ENCODE measurements at places on chromosomes 4 and X.

- no peak for DNase-seq
These were observed 2.2 kb upstream of the HTR2C start for GRCh38 chrX:114581528-114582263.

DNA sequence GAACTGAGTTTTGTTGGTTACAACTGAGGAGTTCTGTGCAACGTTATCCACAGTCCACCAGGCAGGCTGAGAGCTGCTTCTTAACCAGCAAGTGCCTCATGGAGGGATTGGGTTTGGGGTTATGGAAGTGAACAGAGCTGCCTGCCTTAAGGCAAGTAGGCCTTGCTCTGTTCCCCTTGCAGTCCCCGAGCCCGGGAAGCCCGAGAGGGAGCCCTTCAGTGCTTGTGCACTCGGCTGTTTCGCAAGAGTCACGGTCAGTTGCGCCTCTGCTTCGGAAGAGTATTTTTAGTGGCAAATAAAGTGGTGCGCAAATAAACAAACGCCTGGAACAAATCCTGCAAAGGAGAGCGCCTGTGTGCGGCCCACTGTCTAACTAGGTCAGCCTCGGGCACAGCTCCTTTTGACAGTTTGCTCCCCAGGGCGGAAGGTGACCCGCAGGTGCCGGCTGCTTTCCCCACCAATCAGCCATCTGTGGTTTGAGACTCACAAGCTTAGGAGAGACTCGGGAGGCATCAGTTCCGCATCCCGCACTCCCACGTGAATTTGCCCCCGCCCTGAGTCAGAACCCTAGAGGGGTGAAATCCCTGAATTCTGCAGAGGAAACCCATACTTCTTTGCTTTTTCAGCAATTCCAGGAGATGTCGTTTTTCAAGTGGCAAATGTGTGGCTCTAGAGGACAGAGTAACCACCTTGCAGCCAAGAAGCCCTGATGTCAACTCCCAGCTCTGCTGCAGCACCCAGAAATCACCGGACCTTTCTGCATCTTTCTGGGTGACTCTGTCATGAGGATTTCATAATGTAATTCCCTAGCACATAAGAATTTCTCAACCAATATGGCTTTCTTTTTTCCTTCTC, 56.8 kb downstream of the LGI2 start:
- no peak for DNase-seq

DNA sequence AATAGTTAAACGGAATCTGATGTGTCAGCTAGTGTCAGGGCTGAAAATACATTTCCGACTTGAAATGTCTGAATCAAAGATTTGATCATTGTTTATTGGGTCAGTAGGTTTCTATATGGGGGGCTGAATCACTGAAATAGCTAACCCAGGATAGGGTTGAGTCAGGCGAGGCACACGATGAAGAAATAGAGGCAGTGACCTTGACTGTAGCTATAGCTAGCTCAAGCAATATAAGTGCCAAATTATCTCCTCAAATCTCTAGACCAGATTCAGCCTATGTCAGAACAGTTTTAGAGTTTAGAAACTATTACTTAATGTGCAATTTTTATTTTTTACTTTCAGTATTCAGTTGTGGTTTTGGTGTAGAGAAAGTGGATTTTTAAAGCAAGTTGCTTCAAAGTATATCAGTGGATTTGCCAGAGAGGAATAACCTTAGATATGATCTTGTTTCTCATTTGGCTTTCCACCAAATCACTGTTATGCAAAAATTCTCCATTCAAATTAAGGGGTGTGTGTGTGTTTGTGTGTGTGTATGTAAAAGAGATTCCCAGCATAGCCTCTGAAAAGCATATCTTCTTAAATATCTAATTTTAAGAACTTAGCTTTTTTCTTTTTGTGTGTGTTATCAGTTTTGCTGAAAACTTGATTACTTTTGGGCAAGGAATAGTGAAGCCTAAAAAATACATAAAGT, 100.3 kb upstream of the RPL34 start:
- no peak for DNase-seq

- no peak for DNase-seq
These were observed 88.6 kb downstream of the MAML3 start for GRCh38 chr4:140065393-140065792.

DNA sequence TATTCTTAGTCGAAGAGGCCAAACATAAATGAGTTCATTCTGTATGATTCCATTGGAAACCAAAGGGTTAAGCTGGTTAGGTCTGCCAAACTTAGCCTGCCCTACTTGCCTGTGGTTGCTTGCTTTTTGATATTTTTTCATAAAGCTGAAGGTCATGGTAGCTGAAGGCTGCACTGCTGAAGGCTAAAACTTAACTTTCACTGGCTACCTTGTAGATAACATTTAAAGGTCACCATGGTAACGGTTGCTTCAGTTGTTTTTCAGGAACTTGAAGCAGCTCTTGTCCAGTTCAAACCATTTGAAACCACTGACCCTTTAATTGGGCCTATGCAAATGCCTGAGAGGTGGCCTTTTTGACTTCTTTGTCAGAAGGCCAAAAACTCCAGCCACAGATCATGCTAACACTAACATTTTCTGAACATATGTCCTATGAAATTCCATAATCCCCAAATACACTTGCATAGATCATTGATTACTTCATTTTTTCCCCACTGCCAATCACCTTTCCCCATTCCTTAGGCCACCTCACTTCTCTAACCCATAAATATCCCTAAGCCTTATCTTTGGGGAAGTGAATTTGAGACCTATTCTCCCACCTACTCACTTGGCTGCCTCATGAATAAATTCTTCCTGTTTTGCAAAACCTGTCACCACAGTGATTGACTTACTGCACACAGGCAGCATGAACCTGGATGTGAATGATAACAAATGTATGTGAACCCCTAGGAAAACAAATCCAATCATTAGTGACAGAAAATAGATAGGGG, 10.7 kb upstream of the SMIM10L2A start:
- DNase-seq, result no peak

DNA sequence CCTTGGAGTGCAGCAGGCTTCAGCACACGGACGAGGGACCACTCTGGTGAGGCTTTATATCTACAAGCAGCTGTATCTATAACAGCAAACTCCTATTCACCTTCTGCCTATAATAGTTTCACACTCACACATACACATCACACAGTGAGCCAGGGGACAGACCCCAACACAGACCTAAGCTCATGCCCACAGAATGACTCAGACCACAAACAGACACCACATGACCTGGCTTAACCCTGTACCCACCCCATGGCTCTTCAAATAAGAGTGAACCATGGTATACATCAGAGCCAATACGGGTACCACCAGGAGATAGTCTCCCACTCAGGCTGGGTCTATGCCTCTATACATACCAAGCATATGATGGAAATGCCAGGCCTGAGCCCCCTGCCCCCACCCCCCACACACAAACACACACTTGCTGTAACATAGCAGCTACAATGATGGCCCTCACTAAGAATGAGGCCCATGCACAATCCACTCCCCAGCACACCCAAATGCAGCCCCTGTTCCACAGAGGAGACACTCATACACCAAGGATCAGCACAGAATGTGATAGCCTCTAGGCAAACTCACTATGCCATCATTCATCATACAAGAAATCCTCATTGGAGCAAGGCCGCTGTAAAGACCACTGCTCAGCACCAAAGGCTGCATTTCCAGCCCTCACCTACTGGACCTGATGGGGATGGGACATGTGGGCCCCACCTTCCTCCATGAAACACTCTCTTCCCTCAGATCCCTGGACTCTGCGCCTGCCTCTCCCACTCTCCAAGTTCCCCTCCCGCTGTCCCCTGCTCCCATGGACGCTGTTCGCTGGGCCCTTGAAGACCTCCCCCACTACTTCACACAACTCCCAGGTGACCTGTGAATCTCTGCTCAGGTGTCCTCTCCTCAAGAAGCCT, 62.1 kb upstream of the XIAP start:
- no peak for DNase-seq

GRCh38 chr4:87679449-87680169, 29.5 kb downstream of the DMP1 start:
- DNase-seq, result peak; percentile 88

- peak; percentile 66 for DNase-seq
These were observed 550.9 kb upstream of the BOD1L1 start for GRCh38 chr4:14178421-14178820.

- peak; percentile 77 for DNase-seq
These were observed 35.5 kb upstream of the SORBS2 start for GRCh38 chr4:185847352-185848097.

- DNase-seq, result no peak
These were observed 206.0 kb upstream of the SLC7A11 start for GRCh38 chr4:138448169-138448568.

DNA sequence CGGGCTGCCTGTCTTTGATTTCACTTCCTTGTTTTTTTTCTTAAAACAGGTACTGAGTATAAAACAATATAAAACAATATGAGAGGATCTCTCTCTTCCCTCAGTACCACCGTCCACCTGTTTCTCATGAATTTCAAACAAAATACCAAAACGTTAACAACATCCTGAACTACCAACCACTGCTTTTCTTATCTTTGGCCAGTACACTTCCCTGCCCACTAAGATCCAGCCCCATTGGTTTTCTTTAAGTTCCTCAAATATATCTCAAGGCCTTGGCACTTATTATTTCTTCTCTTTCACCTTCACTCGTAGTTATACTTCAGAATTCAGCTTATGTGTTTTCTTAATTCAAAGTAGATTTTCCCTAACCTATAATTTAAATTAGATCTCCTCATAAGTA, 370.2 kb upstream of the GRIA3 start:
- no peak for DNase-seq

DNA sequence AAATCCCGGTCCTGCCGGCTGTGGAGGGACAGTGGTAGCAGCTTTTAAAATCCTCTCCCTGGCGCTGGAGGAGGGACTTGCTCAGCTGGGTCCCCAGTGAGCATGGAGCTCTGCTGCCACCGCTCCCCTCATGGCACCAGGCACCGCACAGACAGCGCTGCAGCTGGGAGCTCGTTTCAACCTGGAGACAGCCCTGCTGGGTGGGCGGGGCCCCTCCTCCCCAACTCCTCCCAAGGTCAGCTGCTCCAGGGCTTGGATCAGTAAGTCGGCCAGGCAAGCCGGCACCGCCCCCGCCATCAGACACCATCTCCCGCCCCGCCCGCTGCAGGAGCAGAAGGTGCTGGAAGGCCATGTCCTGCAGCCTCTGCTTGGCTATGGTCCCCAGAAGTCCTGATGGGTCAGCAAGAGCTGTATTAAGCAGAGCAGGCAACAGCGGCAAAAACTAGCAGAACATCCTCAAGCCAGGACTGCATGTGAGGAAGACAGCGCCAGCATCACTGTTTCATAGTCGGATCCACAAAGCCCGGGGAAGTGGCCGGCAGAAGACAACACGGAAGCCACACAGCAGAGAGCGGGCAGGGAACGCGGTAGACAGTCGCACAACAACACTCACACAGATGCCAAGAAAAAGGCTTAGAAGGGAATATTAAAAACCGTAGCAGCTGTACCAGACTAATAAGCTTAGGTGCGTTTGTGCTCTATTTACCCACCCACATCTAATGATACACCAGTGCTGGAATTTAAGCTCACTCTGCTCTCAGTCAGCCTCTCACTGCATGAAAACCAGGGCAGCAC, 16.2 kb downstream of the ZFYVE28 start:
- peak; percentile 40 for DNase-seq

- no peak for DNase-seq
These were observed 22.5 kb downstream of the ELF2 start for GRCh38 chr4:139154538-139154937.

- DNase-seq, result no peak
These were observed 9.1 kb upstream of the SLC25A5 start for GRCh38 chrX:119459181-119459580.

GRCh38 chr4:150828159-150828558, 186.9 kb downstream of the LRBA start:
- no peak for DNase-seq

GRCh38 chrX:17056868-17057608, 110.6 kb downstream of the REPS2 start:
- no peak for DNase-seq

DNA sequence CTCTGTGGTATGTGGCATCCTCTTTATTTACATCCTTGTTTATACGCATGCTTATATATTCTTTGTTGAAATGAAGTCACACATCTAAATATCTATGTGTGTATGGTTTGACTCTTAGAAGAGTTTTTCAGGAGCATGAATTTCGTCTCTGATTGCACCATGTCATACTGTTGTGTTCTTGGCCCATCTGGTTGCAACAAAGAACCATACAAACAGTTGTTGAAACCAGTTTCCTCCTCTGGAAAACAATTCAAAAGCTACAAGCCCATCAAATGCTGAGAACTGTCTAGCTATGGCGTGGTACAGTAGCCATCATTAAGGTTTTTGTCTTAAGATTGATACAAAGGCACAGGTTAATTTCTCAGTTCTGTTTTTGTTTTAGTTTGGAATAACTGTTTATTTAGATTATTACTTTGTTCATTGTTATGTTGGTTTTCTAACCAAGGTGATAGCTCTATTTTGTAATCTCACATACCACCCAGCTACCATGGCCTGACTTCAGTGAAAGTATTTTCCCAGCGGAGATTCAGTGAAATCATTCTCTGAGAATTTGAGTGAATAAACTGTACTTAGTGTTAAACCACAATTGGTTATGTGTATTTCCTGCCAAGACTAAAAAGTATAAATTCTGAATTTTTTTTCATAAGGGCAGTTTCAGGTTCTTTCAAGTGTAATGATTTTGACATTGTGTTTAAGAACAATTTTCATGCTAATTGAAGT, 91.0 kb downstream of the ARHGAP24 start:
- DNase-seq, result peak; percentile 86

GRCh38 chr4:127400731-127401346, 231.9 kb upstream of the INTU start:
- peak; percentile 92 for DNase-seq

DNA sequence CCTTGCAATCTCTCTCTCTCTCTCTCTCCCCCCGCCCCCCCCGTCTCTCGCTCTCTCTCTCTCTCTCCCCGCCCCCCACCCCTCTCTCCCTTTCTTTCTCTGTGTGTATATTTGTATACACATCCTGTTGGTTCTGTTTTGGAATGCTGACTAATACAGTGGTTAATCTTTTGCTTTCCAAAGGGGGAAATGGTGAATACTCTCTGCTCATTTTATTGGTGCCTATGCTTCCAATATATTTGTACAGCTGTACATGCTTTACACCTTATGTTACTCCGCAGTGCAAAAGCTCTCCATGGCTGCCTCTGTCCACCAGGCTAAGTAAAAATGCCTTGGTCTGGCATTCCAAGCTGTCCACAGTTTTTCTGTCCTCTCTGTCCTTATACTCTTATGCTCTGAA, 158.8 kb downstream of the RBMX2 start:
- DNase-seq, result no peak

GRCh38 chrX:136752796-136753195, 27.9 kb downstream of the ARHGEF6 start:
- DNase-seq, result peak; percentile 55

Data from choroid plexus epithelial cell (primary cell).